Lung (tissue), 17 donors: ENCODE measurements at places on chromosomes 7 and 10. TPM values are rescaled to one million over a fixed set of nuclear protein-coding genes. Genes with fewer than 3 reads are reported as not detected.

Gene ABCB8
- 28.9 TPM for polyA plus RNA-seq

Gene FAM24B
- polyA plus RNA-seq = 3.3 TPM

Gene C7orf57
- 1.6 TPM for polyA plus RNA-seq

Gene FAM25G
- not detected for polyA plus RNA-seq

Gene CLRN3
- 0.12 TPM for polyA plus RNA-seq

Gene GLI3
- 2.0 TPM for polyA plus RNA-seq

Gene TAS2R3
- not detected for polyA plus RNA-seq
